ENCODE measurements at places on chromosomes 11 and 22.

- no peak for DNase-seq
These were observed 1220.9 kb downstream of the BRD1 start for GRCh38 chr22:48606684-48607307.

DNA sequence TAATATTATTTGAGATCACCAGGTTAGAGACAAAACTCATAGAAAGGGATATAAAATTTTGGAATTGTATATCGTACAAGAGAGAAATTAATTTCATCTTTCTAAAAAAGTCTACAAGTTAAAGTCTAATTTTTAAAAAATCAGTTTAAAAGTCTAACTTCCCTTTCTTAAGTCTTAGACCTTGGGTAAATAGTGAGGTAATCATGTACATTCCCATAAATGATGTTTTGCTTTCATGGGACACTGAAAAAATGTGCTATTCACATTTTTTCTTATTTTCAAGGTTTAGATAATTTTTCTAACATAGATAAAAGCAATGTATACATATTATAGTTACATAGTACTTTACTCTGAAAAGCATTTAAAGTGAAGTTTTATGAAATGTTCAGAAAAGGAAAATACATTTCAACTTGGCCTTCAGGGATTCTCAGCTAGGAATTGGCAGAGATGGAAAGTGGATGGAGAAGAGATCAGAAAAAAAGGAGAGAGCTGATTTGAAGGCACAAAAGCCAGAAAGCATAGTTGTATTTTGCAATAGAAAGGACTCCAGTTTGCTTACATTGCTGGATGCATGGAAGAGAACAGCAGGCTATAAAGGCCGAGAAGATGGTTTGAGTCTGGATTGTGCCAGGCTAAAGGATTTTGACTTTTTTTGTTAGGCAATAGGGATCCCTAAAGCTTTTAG, 194.0 kb downstream of the CASP12 start:
- DNase-seq = no peak

GRCh38 chr11:33271059-33271458, 13.9 kb downstream of the HIPK3 start:
- DNase-seq = no peak

- no peak for DNase-seq
These were observed 5.2 kb downstream of the IGLL1 start for GRCh38 chr22:23574877-23575276.

DNA sequence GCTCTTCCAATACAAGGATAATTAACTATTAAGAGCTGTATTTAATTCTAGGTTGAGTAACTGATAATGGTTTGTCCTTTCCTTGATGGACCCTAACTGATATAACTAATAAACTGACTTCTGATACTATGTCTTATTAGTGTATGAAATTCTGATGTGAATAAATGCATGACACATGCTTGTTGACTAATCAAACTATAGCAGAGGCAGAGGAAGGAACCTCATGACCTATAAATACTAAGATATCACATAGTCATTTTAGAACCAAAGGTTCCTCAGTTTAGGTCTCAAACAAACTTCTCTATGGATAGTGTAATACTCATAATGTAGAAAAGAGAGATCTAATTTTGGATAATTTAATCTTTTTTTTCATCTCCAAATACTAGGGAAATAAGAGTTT, 4.8 kb upstream of the HBD start:
- no peak for DNase-seq
